ENCODE measurements at places on chromosomes 6 and 20.
A peak's percentile ranks its signal among the peaks of the same experiment; 100 is the strongest.

DNA sequence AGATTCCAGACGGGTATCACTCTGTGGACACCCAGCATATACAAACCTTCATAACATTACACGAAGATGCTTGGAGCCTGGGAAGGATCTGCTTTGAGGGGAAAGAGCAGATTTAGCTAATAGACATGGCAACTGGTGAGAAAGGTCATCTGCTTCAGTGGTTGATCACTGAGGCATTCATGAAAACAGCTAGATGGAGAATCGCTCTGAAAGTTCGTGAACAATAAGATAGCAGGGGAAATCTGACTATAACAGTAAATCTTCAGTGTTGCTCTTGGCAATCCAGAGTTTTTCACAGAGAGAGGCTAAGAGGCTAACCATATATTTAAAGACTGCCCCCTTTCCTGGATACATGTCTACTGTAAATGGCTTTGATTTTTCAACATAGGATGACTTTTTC is 245.3 kb downstream of the FARS2 start:
- no peak for DNase-seq

DNA sequence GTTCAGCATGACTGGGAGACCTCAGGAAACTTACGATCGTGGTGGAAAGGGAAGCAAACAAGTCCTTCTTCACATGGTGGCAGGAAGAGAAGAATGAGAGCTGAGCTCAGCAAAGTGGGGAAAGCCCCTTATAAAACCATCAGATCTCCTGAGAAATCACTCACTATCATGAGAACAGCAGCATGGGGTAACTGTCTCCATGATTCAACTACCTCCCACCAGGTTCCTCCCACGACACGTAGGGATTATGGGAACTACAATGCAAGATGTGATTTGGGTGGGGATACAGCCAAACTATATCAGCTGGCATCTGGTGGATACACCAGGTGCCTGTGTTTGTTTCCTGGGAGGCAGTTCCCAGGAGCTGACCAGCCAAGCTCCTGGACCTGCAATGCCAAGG is 4.9 kb downstream of the DDO start:
- no peak for DNase-seq

DNA sequence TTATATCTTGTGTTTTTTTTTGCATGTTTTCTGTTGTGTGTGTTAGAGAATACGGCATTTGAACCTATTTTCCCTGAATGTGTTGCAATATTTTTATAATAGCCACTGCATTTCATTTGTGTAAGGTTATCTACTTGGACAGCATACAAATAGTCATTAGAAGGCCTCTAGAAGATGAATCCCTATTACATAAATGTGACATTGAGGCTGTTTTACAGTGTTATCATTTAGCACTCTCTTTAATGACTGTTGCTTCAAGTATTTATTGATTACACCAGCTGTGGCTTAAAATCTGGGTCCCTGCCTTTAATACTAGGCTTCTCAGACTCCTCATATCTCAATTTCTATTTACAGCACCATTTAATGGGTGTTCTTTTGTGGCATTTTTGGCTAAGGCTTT is 465.8 kb downstream of the FRK start:
- no peak for DNase-seq

DNA sequence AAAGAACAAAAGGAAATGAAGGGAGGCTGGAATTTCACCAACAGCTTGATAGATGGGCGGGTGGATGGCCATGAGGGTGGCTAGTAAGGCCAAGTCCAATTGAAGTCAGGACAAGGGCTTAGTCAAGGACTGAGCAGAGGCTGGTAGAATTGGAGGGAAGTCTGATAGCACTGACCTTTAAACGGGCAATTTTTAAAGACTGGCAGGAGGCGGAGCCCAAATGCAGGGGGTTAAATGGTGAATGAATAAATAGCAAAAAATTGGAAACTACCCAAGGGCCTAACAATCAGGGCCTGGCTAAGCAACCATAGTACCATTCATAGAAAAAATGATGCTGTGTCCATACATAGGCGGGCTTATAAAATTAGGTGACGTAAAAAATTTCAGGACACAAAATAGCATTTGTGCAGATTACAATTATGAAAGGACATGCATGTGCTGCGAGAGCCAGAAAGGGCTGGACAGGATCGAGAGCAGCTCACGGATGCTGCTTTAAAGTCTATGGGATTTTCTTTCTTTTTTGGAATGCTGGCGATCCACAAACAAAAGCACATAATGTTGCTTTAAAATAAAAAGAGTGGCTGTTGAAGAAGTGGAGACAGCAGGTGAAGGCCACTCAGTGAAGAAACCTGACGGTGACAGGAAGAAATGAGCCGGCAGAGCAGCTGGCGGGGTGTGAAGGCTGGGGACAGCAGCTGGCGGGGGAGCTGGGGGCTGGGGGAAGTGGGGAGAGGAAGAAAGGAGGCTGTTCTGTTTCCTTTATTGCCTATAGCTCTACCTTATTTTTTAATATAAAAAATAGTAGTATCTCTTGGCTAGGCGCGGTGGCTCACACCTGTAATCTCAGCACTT is 42.8 kb upstream of the TAF8 start:
- DNase-seq = no peak

GRCh38 chr6:99252421-99252820 is 97.1 kb downstream of the FAXC start:
- DNase-seq = no peak

DNA sequence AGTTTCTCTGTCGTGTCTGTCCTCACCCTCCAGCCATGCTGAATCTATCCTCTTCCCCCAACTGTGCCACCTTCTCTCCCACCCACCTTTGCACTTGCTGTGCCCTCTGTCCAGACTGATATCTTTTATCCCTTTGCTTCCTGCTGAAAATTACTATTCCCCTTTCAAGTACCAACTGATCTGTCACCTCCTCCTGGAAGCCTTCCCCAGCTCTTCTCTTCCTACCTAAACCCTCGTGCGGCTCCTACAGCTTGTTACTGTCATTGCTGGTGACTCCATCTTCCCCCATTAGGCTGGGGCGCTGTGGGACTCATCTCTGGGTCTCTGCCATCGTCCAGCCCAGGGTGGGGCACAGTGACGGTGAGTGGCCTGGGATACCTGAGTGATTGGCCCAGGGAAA is 1.1 kb downstream of the BPIFB6 start:
- no peak for DNase-seq

DNA sequence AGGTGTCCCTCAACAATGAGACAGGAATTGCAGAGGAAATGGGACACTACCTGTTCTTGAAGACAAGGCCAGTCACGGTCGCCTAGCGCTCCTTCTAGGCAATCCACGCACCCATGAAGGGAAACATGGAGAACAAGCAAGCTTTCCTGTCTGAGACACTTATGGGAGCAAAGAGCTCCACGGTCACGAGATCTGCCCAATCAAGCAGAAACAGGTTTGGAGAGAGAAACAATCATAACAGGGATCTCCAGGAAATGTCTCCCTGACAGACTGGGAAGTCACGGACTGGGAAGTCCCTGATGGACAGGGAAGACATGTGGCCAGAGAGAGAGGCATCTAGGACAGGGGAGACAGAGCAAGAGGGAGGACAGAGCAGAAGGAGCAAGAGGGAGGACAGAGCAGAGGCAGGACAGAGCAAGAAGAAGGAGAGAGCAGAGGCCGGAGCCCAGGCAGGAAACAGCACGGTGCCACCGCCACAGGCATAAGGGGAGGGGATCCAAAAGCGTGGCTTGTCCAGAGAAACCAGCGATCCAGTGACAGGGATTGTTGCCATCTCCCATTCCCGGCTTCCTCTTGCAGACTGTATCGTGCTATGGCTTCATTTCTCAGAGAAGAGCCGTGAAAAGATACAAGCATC is 167.8 kb upstream of the ZNF337 start:
- no peak for DNase-seq

DNA sequence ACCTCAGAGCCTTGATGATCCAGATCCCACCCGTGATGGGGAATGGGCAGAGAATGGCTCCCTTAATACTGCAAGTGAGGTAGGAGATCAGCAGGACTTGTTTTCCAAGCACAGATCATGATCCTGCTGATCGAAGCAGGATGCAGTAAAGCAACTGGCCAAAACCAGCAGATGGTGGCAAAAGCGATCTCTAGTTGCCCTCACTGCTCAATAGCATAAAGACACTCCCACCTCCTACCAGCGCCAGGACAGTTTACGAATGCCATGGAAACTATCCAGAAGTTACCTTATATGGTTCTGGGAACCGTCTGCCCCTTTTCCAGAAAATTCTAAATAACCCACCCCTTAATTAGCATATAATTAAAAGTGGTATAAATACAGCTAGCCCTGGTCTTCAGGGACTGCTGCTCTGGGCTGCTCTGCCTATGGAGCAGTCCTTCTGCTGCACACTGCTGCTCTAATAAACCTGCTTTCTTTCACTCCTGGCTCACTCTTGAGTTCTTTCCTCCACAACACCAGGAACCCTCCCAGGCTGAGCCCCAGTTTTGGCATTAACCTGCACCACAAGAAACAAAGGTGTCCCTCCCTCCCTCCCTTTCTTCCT is 415.8 kb downstream of the PREX1 start:
- DNase-seq = no peak

GRCh38 chr20:49276161-49276960 is 1.5 kb downstream of the ZNFX1 start:
- peak; percentile 73 for DNase-seq

DNA sequence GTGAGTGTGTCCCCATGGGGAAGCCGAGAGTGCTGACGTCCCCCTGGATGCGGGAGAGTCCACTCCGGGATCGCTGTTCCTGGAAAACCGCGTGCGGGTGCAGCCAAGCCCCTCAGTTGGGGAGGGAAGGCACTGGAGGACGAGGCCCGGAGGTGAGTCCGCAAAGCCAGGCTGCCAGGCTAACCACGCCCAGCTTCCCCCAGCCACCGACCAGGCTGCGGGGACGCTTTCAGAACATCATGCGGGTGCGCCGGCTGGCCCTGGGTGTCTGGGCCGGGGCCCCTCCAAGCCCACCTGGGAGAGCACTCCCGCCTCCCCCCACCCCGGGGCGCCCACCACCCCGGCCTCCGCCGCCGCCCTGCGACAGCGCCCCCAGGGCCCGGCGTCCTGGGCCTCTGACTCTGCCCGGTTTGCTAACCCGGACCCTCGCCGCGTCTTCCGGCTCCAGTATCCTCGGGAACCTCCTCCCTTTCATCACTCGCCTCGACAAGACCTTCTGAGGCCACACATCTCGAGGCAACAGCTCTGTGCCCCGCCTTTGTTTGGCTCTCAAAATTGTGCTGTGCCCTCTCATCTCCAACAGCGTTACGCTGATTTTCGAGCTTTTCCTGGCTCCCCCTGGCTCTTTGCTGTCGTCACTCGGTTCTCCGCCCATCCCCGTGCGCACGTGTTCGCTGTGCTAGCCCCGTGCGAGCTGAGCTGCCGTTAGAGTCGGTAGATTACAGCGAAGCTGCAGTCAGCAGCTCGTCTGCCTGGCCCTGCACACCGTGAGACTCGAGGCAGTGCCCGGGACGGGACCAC is 47.1 kb upstream of the ENTPD6 start:
- DNase-seq = peak; percentile 37

DNA sequence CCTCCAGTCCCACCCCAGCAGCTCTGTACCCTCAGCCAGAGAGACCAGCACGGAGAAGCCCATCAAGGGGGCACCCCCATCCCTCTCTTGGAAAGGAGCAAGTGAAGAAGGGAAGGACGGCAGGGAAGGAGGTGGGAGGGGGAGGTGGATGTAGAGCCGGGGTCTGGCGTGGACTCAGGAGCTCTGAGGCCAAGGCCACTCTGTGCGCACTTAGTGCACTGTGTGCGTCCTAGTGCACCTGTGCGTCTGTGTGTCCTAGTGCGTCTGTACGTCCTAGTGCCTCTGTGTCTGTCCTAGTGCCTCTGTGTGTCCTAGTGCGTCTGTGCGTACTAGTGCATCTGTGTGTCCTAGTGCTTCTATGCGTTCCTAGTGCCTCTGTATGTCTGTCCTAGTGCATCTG is 54.2 kb downstream of the DSTN start:
- DNase-seq = no peak

DNA sequence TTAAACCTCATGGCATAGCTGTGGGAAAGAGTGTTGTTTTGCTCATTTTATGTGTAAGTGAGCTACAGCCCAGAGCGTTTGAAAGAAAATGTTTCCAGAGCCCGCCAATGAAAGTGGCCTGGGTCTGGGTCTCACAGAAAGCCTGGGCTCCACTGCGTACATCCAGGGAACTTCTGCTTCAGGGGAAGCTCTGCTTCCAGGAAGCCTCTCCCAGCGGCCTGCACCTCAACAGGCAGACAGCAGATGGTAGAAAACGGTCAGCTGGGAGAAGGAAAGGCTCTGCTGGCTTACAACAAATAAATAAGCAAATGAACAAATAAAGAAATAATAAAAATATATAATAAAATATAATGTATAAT is 270.5 kb upstream of the SUPT3H start:
- DNase-seq = no peak

- DNase-seq = no peak
These were observed 1.0 kb downstream of the BCL2L1 start for GRCh38 chr20:31721408-31722256.

- no peak for DNase-seq
These were observed 49.0 kb downstream of the MDGA1 start for GRCh38 chr6:37648465-37649330.

- no peak for DNase-seq
These were observed 121.7 kb upstream of the MLIP start for GRCh38 chr6:53989504-53989903.

GRCh38 chr20:17629025-17629424 is 53.0 kb downstream of the RRBP1 start:
- no peak for DNase-seq

DNA sequence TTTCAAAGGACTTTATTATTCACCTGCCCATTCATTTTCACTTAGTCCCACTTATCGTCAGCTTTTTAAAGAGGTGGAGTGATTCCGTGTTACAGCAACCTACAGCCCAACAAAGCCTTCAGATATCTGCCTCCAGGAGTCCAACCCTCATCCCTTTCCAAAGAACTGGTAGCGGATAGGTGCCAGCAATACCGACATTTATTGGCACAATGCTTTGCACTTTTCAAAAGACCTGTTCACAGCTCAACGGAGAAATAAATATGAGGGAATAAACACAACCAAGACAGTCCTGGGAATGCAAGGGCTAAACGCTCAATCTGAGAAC is 819 bp upstream of the MTRF1L start:
- DNase-seq = no peak

DNA sequence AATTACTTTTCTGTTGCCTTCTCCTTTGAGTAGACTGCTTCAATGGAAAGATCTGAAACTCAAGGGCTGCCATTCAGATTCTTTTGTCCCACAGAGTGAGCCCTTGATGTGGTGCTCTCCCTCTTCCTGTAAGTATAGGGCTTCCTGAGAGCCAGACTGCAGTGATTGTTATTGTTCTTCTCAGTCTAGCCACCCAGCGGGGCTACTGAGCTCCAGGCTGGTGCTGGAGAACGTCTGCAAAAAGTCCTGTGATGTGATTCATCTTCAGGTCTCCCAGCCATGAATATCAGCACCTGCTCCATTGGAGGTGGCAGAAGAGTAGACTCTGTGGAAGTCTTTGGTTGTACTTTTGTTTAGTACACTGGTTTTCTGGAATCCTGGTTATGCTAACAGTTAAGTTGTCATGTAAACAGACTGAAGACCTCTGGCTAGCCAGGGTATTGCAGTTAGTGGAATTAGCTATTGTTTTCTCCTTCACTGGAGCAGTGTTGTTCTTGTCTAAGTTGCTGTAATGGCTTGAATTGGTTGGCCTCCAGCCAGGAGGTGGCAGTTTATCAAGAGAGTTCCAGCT is 240.9 kb downstream of the COL12A1 start:
- no peak for DNase-seq

All from EL (cell line).